Activated CD4-positive, alpha-beta memory T cell treated with anti-CD3 and anti-CD28 coated beads for 36 hours (primary cell): ENCODE measurements at places on chromosomes 7 and 10.

DNA sequence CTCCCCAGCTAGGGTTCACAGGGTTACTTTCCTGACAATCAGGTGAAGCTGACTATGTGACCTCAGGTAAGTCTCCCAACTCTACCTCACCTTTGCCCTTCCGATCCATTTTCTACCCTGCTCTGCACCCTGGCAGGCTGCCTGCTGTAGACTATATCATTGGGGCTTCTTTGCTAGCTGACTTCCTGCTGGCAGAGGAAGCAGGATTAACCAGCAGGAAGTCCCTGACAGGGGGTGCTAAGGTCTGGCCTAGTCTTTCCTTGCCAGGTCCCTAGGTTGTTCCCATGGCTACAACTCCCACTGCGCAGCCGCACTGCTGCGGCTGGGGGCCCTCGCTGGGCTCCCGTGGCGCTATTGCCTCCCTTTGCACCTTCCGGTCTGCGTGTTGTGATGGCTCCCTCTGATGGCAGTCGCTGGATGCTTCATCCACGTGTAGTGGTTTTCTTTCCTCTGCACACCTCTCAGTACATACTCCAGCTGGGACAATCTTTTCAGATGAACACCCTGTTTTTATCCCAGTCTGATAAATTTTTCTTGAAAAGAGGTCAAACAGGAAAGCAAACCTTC lies 365.9 kb downstream of the REEP3 start:
- DNase-seq, result no peak

- no peak for DNase-seq
Measured at GRCh38 chr7:5489991-5490536, 66.4 kb upstream of the TNRC18 start.

DNA sequence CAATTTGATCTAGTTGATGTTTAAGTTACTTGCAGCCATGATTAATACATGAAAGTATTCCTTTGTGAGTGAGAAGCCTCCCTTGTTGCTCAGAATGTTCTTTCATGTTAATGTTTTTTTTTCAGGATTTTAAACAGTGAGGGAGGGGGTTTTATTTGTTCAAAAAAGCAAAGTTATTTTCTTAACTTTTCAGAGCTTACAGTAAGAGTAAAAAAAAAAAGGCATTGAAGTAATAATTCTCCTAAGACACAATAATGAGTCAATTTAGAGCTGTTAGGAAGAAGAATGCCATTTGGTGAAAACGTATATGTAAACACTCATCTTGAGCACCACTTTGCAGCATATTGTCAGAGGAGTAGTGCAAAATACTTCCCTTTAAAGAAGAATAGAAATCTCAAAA lies 105.8 kb downstream of the SEMA3A start:
- DNase-seq, result no peak

DNA sequence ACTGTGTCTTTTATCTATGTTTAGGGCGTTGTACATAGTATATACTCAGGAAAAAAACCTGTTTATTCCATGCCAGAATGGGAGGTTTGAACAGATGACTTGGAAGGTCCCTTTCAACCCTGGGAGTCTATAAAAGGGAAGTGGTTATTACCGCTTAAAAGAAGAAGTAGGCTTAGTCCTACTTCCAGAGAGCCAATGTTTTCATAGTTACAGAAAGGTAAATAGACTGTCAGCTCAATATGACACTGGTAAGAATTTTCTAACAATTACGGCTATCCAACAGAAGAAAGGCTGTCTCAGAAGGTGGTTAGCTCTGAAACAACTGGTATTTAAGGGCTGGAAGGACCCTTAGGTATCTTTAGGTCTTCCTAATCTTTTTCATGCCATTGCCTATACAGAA lies 1.1 kb upstream of the TFAM start:
- DNase-seq, result no peak

DNA sequence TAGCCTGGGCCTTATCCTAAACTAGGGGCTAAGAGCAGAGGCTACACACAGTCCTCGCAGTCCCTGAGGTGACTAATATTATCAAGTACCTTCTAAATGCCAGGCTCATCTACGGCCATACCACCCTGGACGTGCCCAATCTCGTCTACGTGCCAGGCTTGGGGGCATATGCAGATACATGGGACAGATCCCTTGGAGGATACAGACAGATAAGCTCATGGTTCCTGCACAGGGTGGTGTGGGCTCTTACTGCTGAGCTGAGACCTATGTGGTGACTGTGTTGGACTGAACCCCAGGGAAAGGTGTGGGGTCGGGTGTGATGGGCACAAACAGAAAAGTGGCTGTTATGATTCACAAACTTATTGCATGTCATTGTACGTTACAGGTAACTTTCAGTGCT lies 268.4 kb upstream of the NEBL start:
- no peak for DNase-seq

- no peak for DNase-seq
Measured at GRCh38 chr10:65342245-65342644, 1583.6 kb upstream of the LRRTM3 start.

GRCh38 chr7:115218076-115218475 lies 296.2 kb downstream of the MDFIC start:
- DNase-seq, result no peak

DNA sequence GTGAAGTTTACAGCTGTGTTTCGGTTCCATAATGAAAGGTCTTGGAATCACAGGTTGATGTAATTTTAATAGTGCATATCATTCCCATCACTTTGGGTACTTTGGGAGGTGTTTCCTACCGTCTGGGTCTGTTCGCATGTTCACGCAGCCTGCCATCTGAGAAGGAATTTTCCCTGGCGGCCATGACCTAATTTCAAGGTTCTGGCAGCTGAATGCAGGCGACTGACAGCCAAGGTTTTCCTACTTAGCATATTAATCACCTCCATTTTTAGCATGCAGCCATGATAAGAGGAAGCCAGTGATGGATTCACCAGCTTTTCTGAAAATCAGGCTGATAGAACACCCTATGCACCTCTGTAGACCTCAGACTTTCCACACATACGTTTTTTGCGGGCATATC lies 319.1 kb upstream of the TMEM229A start:
- DNase-seq, result no peak

GRCh38 chr10:68598978-68599770 lies 39.0 kb downstream of the TET1 start:
- DNase-seq, result no peak

GRCh38 chr7:139674341-139674740 lies 103.5 kb downstream of the HIPK2 start:
- no peak for DNase-seq

- no peak for DNase-seq
Measured at GRCh38 chr7:75962607-75963380, 31.6 kb downstream of the TMEM120A start.
